Endothelial cell (in vitro differentiated cells): ENCODE measurements at places on chromosomes 3 and 15.

GRCh38 chr3:45972534-45973402 is 22.9 kb downstream of the FYCO1 start:
- no peak for DNase-seq

GRCh38 chr3:164222197-164222596 is 856.1 kb downstream of the SI start:
- no peak for DNase-seq

DNA sequence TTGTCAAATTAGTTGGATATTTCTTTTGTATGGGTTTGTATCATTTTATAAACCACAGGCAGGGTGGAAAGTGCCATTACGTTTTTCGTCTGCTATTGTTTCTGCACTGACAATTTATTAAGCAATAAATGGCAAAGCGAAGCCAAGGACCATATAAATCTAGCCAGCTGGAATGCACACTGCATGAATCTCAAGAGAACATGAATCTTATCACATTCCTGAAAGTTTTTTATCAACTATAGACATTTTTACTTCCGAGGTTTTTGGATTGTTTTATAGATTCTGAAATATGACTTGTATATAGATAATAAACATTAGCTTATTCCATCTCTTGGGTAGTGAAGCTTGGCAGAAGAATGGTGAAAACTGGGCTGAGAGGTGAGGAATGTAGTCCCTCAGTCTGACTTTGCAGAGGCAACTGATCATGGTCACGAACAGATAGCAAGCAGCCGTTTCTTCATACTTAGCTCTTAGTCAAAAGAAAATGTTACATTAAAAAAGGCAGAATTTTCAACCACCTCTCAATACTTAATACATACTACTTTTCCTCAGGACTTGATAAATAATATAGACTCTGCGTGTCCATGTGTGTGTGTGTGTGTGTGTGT is 102.7 kb downstream of the OSBPL10 start:
- no peak for DNase-seq

DNA sequence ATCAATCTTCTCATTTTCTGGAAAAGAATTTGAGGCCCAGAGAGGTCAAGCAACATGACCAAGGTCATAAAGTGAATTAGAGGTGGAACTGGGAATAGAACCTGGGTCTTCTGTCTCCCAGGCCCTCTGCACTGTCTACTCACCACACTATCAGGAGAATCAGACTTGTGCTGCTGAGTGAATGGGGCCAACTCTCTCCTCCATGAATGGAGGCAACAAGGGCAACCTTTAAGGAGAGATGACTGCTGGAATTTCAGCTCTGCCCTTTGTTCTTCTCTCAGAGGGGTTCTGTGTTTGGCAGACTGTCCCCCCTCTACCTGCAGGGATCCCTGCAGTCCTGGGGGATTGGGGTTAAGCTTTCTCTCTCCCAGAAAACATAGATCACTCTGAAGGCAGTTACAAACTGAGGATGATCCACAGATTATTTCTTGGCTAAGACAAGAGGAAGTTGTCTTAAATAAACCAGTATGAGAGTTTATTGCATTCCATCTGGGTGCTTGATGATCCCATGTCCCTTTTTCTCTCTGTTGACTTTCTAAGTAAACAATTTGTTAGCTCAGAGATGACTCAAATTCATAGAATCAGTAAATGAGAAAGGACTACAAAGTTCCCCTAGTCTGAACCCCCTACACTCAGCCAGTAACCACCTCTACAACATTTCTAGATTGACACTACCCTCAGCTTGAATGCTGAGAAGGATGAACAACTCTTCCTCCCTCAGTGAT is 99.0 kb upstream of the LIPC start:
- DNase-seq: no peak

GRCh38 chr3:188339410-188340295 is 185.7 kb downstream of the LPP start:
- no peak for DNase-seq

- DNase-seq: no peak
Observed at GRCh38 chr15:89591834-89592233, 16.6 kb downstream of the TICRR start.
